GM12878 (cell line): ENCODE measurements at places on chromosomes 12 and 14. TPM values are rescaled to one million over a fixed set of nuclear protein-coding genes. Genes with fewer than 3 reads are reported as not detected.

Gene PTCSC3
- not detected in 2 replicates for total RNA-seq

Gene OAS1
- total RNA-seq, result 44.9 and 51.5 TPM in 2 replicates

Gene ACSM4
- total RNA-seq, result not detected in 2 replicates

Gene GLIPR1L2
- total RNA-seq, result not detected in 2 replicates

Gene PLBD2
- total RNA-seq, result 16.6 and 16.8 TPM in 2 replicates

- no peak for DNase-seq
Observed at GRCh38 chr12:122880668-122881067, 15.3 kb downstream of the VPS37B start.

GRCh38 chr12:20370014-20370386 is 1.7 kb downstream of the PDE3A start:
- DNase-seq, result no peak

GRCh38 chr12:132341318-132342050 is 12.1 kb upstream of the GALNT9 start:
- no peak for DNase-seq

- no peak for DNase-seq
Observed at GRCh38 chr12:94133964-94134795, 14.2 kb upstream of the PLXNC1 start.

GRCh38 chr12:49462083-49462744 is 76.6 kb upstream of the KCNH3 start:
- DNase-seq, result no peak

GRCh38 chr14:77574446-77575115 is 41.9 kb downstream of the SPTLC2 start:
- no peak for DNase-seq

DNA sequence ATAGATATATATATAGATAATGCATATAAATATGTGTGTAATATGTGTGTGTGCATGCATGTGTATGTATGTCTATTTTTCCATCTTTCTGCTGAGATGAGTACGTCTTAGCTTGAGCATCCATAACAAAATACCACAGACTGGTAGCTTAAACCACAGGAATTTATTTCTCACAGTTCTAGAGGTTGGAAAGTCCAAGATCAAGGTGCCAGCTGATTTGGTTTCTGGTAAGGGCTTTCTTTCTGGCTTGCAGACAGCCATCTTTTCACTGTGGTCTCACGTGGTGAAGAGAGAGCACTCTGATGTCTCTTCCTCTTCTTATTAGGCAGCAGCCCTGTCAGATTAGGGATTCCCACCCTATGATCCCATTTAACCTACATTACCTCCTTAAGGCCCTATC is 47.3 kb downstream of the ACSM4 start:
- no peak for DNase-seq

GRCh38 chr14:55099756-55100155 is 29.3 kb upstream of the LGALS3 start:
- DNase-seq, result no peak

DNA sequence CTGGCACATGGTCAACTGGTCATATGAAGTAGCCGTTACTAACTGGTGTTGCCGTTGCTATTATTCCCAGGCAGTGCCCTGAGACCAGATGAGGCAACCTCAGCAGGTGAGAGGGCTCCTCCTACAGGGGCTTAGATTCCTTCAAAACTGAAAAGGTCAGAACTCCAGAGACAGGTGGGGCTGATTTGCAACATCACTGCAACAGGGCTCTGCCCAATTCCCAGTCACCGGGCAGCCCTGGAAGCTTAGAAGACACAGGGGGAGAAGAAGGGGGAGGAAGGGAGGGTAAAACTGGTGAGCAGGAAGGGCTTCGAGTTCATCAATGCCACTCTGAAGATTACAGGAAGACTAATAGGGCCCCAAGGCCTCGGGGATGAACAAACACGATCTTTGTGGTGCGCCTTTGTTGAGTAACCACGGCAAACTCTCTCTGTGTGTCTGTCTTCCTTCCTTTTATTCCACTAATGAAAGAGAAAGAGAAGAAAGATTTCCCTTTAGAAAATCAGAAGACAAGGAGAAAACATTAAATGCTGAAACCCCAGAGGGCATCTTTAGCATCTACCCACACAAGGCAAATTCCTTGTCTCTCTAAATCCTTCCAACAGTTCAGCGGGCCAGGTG is 749.1 kb upstream of the TBX3 start:
- DNase-seq, result no peak

GRCh38 chr12:3262470-3262869 is 185.3 kb downstream of the TSPAN9 start:
- no peak for DNase-seq

GRCh38 chr12:92439420-92439805 is 263.4 kb upstream of the PLEKHG7 start:
- no peak for DNase-seq
